ENCODE measurements at places on chromosomes 3 and 15.

DNA sequence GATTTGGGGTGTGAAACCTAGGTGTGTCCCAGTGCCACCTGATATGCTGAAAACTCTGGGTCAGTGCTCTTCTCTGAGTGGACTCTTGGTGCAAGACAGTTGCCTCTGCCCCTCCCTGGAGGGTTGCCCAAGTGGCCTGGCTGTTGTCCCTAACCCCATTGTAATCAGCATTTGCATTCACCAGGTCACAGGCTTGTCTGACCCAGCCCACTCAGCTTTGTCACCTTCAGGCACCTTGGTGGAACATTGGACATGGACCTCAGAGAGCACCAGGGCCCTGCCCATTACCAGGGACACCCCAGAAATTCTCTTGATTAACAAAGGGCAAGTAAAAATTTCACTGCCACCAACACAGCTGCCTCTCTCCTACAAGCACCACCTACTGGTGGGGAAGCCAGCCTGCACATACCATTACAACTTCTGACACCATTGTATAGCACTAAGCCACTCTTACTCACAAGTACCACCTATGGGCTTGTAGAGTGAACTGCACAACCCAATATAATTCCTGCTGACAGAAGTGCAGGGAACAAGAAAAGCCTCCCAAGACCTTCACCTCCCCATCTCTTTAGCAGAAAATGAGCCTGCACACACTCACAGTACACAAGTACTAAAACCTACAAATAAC lies 324.6 kb downstream of the EPHA6 start:
- DNase-seq, result no peak

DNA sequence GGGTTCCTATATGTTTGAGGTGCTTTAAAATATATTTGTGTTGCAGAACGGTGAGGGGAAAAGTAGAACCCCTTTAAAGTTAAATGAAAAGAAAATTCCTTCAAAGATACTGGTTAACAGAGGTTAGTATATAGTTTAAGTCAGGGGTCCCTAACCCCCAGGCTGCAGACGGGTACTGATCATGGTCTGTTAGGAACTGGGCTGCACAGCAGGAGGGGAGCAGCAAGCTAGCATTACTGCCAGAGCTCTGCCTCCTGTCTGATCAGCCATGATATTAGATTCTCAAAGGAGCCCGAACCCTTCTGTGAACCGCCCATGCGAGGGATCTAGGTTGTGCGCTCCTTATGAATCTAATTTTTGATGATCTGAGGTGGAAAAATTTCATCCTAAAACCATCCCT lies 37.5 kb upstream of the RFX7 start:
- DNase-seq, result no peak

DNA sequence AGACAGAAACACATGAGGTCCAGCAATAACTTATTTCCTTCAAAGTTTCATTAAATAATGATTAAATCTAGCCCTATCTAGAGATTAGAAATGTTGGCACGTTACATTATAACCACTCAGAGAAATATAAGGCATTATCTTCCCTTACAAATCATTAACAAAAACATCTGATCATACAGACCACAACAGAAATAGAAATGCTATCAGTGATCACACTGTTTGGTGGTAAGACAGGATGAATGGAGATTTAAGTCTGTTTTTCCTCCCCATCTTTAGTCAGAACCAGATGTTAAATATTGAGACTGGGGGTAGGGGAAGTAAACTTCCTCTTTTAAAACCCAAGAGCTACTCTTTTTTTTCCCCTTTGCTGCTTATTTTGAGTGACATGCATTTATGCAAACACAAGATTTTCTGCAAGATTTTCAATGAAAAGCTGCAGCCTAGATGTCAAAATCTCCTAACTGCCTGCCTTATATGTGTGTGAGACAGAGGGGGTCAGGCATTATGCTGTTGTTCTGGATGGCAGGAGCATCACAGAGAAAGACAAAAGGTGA lies 70.4 kb downstream of the CBLB start:
- DNase-seq, result no peak

DNA sequence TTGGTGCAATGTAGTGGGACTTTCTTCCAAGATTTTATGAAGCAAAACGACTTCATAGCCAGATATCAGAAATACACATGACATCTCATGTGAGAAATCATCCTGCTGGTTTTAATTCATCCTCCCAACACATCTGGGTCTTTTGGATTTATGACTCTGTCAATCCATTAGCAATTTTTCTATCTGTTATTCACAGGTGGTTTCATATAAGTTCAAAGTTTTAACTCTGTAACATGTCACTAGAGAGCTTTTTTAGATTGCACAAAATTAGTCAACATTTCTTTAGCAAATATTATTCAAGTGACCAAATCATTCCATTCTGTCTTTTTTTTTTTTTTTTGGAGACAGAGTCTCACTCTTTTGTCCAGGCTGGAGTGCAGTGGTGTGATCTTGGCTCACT lies 30.4 kb downstream of the SQOR start:
- DNase-seq, result no peak

DNA sequence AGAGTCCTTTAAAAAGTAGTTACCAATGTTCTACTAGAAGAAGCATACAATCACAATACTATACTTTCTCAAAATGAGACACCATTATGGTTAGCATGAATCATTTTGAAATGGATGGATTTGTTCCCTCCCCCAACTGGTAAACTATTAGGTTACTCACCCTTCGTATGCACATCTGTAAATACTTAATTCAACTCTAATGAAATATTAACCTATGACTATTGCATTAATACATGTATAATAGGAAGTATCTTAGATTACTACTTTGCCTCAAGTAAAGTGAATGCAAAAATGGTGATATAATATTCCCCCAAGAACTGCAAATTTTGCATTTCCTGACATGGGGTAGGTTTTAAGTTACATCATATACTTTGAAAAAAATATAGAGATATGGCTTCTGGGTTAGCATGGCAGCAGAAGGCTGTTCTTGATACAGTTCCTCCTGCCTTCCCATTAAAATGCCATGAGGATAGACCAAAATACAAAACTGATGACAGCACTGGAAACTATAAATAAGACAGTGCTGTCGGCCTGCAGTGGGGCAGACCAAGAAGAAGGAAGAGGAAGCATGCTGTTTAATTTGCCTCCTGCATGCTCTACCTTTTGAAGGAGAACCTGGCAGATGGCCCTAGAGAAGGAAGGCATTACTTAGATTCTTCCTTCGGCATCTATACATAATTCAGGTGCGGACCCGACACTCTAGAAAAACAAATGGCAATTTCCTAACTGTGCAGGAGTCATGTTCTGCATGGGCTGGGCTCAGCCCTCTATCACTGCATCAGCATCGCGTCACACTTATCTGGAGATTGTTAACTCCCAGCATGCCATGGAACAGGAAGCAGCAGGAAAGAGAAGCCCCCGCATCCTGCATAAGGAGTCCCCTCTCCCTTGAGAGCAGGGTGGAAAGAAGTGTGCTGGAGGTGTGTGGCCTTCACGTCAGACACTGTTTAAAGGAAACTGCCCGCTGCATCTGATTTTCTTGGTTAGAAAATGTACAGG lies 41.8 kb upstream of the NEO1 start:
- DNase-seq, result no peak

GRCh38 chr15:69939513-69940440 lies 157.9 kb downstream of the TLE3 start:
- DNase-seq, result no peak
